Stimulated activated CD8-positive, alpha-beta memory T cell treated with anti-CD3 and anti-CD28 coated beads, Interleukin-2, amount 100 ng/mL, for 1 hour (primary cell): ENCODE measurements at places on chromosomes 1 and 21.

DNA sequence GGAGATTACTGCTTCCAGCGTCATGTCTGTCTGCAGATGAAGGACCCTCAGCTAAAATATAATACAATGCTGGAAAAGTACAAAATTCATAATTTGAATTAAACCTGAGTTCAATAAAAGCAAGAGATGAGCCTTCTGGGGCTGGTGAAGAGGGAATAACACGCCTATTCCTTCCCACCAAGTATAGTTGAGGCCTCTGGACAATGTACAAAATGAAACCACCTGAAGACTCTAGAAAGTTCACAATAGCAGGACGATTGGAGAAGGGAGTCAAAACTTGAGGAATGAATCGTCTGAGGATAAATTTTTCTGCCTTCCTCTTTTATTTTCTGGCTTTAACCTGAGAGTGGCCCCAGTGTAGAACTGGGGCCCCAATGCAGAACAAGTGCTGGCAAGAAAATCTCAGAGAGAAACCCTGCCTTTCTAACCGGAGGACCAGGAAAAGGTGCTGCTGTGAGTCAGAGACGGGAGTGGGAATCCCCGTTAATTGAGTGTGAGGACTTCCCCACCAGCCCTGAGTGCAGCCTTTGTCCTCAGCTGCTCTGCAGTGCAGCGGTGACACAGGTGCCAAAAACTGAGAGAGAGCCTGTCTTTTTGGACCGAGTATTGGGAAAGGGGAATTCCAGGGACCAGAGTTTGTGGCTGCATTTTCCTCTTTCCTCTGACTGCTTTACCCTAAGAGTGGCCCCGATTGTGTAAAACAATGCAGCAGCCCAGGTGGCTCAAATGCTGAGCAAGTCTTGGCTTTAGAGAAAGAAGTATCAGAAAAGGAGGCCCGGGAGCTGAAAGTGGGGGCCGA lies 264.9 kb downstream of the DYRK1A start:
- DNase-seq: no peak

DNA sequence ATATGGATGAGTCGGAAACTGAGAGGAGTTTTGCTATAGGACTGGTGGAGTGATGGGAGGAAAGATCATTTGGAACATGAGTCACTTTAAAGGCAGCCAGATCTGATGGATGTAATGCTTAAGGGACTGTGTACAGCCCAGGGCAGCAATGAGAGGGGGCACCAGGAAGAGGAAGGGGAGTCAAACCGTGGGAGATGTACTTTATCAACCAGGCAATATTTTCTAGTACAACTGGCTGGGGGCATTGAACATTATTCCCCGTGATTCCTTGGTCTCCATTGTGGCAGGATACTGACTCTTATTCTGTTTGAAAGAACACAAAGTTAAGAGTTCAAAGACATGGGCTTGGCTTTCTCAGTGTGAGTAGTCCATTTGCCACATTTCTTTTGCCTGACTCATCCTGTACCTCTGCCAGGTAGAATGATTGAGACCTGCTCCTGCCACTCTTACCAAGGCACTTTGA lies 268.2 kb upstream of the NR5A2 start:
- DNase-seq: no peak

- DNase-seq: no peak
Observed at GRCh38 chr21:45941338-45941710, 40.2 kb upstream of the COL6A1 start.

GRCh38 chr1:203075236-203076030 lies 10.4 kb downstream of the MYOG start:
- no peak for DNase-seq

GRCh38 chr1:59394706-59395425 lies 98.0 kb downstream of the FGGY start:
- DNase-seq: no peak

DNA sequence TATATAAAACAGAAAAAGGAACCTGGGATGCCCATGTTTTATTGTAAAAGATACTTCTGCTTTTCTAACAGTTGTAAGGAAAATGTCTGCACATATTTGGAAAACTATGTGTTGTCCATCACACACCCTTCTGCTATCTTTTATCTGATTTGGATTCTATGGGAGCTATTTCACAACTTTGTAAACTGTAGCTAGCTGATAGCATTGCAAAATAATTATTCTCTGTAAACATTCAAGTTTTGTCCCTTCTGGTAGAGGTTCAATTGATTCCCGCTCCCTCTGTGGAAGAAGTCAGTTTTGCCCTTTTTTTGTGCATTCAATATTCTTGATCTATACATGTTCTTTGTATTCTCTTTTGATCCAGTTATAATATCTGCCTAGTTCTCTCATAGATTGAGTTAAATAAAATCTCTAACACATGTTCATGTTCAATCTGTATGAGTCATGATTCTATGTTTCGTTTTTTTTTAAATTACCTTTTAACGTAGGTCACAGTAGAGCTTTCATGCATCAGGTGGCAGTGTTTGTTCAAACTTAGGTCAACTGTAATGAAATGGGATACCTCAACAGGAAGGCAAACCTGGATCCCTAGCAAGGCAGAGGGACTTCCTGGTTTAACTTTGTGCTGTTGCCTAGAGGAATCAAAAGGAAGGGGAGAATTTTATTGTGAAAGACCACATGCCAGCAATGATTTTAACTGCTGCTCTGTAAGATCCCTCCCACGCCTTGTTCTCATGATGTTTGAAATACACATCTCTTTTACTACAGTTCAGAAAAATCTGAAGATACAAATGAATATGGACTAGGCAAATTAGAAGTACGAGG lies 26.0 kb upstream of the BCL9 start:
- no peak for DNase-seq

DNA sequence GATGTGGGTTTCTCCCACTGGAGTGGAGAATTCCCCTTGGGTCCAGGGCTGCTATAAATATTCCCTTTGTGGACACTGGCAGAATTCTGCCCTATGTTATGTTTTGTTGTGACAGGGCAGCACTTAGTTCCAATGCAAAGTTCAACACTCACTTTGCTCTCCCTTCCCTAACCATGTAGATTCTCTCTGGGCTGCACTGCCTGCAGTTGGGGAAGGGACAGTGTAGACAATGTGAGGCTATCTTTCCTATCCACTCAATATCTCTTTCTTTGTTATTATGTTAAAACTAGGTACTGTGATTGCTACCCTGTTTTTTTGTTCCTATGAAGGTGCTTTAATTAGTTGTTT lies 19.6 kb downstream of the GPR88 start:
- no peak for DNase-seq

GRCh38 chr1:45775794-45776193 lies 25.3 kb upstream of the IPP start:
- no peak for DNase-seq

DNA sequence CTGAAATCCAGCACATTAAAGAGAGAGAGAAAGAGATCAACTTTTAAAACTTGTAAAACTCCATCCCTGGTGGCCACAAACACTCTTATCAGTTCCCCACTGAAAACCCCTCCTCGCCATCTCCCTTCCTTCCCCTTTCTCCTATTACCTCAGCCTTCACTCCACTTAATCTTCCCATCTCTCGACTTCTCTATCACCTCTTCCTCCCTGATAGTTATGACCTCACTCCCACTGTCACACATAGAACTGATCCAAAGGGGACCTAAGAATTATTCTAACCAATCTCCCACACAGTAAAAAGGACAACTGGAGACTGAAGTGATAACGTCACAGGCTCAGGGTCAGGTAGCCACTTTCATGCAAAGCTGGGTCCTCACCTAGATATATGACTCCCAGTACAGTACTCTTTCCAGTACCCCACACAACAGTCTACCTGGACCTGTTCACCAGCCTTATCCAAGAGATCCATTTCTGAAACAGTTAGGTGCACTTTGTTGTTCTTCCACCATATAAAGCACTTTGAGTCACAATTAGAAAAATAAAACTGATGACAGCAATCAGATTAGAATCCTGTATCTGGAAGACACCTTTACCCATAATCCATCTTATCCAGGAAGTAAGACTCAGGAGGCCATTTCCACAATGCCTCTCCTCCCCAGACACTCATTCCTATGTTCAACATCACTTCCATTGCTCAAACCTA lies 324.8 kb downstream of the SMYD3 start:
- no peak for DNase-seq

- no peak for DNase-seq
Observed at GRCh38 chr1:96360036-96360795, 361.4 kb upstream of the PTBP2 start.

- no peak for DNase-seq
Observed at GRCh38 chr1:80249699-80250098, 1243.2 kb upstream of the ADGRL4 start.

GRCh38 chr1:243850202-243850451 lies at the start of gene AKT3:
AKT3 (minus strand) TSS chr1:243850243; CDS start chr1:243843170, 7,073 bp downstream.
- no peak for DNase-seq

DNA sequence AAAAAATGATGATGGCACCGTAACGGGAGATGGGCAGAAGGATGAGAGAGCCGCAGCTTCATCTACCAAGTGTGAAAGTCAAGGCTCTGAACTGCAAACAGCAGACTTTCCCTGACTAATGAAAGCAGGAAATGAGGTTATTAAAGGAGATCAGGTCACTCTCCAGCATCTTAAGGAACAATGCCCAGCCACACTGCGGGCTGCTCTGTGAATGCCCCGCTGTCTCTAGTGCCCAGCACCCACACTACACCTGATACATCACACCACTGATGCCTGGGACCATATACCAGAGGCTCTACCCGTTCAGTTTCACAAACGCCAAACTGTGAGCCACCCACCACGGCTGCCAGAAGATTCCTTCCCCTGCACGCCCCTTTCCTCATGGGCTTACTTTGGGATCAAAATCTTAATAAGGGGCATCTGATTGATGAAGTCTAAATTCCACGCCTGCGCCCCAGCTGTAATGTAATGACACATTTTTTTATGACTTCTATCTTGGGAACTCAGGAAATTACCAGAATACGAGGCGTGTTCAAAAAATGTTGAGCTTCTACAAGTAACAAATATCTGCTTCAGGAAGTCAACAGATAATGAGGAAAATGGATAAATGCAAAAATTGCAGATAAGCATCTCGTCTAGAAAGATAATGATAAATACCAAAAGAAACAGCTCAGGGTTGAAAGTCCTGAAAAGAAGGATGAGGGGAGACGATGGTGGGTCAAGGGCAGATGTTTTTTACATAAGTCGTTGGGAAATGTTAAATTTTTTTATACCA lies 72.0 kb downstream of the MIS18A start:
- no peak for DNase-seq

GRCh38 chr1:208892147-208892546 lies 648.0 kb upstream of the PLXNA2 start:
- DNase-seq: no peak

- no peak for DNase-seq
Observed at GRCh38 chr1:224988042-224988441, 58.6 kb downstream of the DNAH14 start.

- no peak for DNase-seq
Observed at GRCh38 chr1:154748405-154748775, 121.7 kb downstream of the KCNN3 start.

- DNase-seq: no peak
Observed at GRCh38 chr1:16172964-16173446, 17.1 kb upstream of the EPHA2 start.

- no peak for DNase-seq
Observed at GRCh38 chr1:165507570-165507969, 36.2 kb upstream of the LRRC52 start.

DNA sequence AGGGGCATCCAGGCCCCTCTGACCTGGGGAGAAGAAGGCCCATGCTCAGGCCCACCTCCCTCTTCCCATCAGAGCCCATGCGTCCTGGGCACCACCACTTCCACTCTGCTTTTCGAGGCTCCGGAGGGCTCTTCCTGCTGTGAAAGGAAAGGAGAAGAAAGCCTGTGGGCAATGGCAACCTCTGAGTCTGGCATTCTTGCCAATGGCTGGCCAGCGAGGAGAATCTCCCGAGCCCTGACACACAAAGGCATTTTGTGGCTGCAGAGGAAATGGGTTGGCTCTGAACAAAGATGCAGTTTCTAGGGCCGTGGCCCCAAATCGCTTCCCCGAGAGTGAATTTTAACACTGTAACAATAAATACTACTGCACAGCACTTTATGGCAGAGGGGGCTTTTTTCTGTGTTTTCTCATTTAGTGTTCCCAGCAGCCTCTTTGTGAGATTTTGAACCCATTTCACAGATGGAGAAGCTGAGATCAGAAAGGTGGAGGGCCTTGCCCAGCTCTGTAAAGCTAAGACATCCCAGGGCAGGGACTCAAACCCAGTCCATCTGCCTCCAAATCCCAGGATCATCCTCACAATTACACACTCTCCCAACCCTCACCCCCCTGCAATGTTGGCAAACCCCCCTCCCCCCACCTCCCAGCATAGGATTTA lies 35.7 kb upstream of the TMEM51 start:
- no peak for DNase-seq

- DNase-seq: no peak
Observed at GRCh38 chr21:37994211-37994610, 78.0 kb upstream of the KCNJ6 start.

GRCh38 chr1:44047131-44047530 lies 15.9 kb upstream of the SLC6A9 start:
- no peak for DNase-seq

DNA sequence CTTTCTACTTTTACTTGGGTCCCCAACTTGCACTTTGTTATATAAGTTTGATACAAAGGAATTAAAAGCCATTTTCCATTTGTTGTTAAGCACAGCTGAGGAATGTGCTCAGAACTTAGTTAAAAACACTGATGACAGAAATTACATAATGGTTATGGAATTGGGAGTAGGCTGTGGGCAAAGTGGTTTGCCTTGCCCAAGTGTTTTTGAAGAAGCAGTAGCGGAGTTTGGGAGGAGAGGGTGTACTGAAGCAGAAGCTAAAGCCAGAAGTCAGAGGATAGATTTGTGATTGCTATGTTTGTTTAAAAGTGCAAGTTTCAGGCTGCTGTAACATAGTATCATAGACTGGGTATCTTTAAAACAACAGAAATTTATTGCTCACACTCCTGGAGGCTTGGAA lies 391.8 kb downstream of the DUSP10 start:
- no peak for DNase-seq

- no peak for DNase-seq
Observed at GRCh38 chr1:247933989-247934388, 9.3 kb downstream of the OR2AJ1 start.

GRCh38 chr1:235434001-235434400 lies 66.8 kb downstream of the TBCE start:
- DNase-seq: no peak

- DNase-seq: no peak
Observed at GRCh38 chr1:245419461-245419978, 264.7 kb downstream of the KIF26B start.

DNA sequence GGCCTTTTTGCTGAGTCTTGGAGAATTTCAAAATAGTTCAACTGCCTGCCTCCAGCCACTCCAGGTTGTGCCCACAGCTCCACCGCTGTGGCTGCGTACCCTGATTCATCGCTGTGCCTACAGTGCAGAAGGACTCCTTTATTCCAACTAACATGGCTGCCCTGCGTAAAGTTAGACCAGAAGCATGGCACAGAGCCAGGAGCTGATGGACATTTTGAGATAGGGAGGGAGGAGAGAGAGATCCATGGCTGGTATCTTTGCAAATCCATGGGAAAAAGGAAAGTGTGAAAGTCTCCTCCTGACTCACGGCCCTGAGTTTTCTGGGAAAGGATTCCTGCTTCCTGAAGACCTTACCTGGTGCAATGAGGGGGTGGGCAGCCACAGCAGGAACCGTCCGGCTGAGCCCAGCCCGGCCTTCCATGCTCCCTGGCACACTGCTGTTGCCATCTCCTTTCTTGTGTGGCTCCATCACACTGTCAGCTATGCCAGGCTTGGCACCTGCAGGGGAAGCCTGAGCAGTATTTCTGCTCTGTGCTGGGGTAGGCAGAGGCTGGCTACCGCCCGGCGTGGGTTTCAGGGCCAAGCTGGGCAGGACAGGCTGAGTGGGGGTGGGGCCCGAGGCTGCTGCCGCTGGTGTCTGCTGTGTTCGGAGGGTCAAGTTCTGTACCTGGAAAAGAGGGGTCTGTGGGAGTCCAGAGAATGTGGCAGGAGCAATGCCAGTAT lies 46.0 kb upstream of the A3GALT2 start:
- DNase-seq: no peak

GRCh38 chr1:168227620-168228019 lies 1.8 kb downstream of the SFT2D2 start:
- DNase-seq: no peak
